OCI-M1 (cell line): ENCODE measurements at places on chromosomes 5 and 9.

DNA sequence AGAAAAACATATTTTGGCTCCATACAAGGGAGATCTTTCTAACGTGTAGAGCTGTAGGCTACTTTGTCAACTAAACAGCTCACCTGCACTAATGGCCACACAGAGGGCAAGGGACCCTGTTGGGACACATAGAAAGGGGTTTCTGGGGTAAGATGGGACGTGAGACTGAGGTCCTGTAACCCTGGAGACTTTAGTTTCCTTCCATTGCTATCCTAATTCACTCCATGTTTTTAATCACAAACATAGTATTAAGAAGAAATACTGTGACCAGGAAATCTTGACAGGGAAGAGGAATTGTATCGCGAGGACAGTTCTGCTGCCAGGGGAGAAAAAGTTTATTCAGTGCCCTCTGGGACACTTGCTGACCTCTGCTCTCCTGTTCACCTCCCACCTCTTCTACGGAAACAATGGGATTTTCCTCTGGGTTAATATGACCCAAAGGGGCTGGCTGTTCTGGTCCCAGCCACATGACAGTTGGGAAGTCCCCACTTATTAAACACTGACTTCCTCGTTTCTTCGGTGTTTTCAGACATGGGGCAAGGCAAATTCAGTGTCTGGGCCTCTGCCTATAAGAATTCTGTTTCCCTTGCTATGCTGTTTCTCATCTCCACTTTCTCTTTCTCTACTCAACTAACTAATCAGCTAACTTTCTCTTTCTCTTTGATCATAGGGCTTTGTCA lies 106.9 kb upstream of the SEMA6A start:
- DNase-seq = no peak

GRCh38 chr5:150402901-150403342 lies 9.8 kb downstream of the CD74 start:
- DNase-seq = no peak

DNA sequence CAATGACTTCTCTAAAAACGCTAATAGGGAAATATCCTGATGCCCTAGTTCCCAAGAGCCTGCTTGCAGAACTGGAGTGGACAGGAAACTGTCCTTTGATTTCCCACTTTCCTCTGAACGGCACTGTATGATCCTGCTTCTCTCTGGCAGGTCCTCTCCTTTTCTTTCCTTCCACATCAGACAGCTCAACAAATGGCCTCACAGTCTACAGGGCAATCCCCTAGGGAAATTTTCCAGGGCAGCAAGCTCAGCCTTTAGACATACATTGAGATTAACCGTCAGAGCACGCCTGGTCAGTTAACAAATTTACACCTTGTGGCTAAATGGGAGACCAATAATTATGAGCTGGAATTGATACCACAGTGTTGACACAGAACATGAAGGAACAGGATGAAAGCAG lies 164.9 kb downstream of the SLC24A2 start:
- DNase-seq = no peak

- DNase-seq = no peak
Measured at GRCh38 chr5:175698401-175699115, 40.7 kb downstream of the HRH2 start.

DNA sequence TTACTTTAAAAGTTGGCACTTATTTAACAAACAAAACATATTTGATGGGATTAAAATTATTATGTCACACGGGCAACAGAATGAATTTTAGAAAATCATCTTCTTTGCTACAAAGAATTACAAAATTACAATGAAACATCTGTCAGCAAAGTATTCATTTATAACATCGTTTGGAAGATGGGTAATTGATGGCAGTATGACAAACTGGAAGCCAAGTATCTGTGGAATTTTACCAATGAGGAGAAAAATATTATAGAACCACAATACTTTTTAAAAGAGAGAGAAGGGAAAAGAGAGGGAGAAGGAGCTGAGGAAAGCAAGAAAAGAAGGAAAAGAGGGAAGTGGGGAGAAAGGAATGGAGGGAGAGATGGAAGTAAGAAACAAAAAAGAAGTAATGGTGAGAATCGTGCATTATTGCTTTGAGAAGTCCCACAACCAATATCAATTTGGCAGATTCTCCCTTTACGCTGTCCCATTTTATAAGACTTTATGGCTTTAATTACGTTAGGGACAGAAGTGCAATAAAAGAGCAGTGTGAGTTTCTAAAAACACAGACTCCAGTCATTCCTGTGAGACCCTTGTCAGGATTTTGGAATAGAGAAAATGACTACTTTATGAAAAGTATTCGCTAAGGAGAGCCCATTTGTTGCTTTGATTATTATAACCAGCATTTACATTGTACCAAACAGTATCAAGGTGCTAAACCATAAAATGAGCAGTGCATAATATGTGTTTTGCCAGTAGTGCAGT lies 76.7 kb downstream of the LURAP1L start:
- no peak for DNase-seq

GRCh38 chr5:169219961-169220360 lies 81.0 kb downstream of the SLIT3 start:
- no peak for DNase-seq

DNA sequence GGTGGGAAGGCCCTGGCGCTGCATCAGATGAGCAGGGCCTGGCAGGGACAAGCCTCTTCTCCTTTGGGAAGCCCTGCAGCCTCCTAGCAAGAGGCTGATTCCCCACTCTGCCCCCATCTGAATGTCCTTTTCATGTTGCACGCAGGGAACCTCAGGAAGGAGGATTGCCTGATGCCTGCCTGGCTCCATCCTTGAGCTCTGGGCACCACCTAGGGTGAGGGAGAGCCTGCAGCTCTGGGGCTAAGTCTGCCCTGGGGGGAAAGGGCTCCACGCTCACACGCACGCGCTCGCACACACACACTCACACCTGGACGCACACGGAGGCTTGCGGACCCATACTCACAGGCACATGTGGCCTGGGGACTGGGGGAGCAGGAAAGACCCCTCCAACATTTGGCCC lies 86.6 kb downstream of the LMX1B start:
- no peak for DNase-seq

DNA sequence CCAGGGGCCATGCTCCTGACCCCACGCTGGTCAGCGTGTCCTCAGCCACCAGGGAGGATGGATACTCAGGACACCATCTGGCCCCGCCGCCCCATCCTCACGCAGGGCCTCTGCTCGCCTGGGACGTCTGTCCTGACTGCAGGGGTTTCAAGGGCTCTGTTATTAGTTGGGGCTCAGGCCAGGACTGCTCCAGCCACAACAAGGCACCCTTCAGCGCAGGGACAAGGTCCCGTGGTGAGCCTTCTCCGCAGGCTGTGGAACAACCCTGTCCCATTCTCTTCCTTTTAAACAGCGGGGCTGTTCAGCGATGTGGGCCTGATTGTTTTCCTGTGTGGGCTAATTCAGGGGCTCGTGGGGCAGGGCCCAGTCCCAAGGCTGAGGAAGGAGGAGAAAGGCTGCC lies 61.6 kb downstream of the SEMA4D start:
- DNase-seq = no peak

GRCh38 chr9:122127396-122127798 lies 32.2 kb downstream of the NDUFA8 start:
- no peak for DNase-seq
